T-cell (primary cell): ENCODE measurements at places on chromosomes 11 and 22.

GRCh38 chr11:129291546-129291945 lies 84.1 kb upstream of the BARX2 start:
- no peak for DNase-seq

GRCh38 chr11:94661444-94661843 lies 94.3 kb downstream of the PIWIL4 start:
- no peak for DNase-seq

DNA sequence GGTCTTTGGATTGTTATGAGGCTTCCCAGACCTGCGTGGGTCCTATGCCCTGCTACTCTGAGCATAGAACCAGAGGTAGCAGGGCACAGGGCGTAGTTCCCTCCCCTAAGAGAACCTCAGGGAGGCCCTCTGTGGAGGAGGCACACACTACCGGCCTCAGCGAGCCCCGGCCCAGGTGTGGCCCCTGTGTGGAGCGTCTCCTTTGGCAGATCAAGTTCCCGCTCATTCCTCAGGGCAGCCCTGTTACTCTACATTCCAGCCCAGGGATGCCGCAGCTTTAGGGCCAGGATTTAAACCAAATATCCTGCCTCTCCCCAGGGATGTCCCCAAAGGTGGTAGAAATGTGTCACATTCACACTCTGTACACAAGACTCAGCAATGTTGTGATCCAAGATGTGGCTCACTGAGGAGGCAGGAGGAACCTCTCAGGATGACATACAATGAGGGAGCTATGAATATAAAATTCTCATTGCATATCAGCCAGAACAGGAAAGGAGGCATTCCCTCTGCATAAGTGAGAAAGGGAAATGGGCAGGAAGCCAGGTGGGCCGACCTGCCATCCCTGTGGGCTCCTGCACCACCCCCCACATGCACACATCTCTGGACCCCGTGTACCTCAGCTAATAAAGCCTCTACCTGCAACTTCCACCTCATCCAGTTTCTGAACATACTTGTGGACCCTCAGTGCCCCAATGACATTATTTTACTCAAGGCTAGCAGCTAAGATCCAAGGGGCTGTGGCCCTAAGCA lies 131.9 kb upstream of the TEAD1 start:
- no peak for DNase-seq

GRCh38 chr11:87440076-87440770 lies 402.5 kb downstream of the TMEM135 start:
- DNase-seq: no peak

- no peak for DNase-seq
Observed at GRCh38 chr11:31903225-31904074, 92.3 kb upstream of the PAX6 start.

GRCh38 chr11:72085621-72086351 lies 5.1 kb downstream of the LRRC51 start:
- DNase-seq: no peak

GRCh38 chr11:119473901-119474681 lies 51.1 kb upstream of the THY1 start:
- DNase-seq: no peak

- no peak for DNase-seq
Observed at GRCh38 chr22:23763954-23764353, 1.2 kb downstream of the C22orf15 start.
